ENCODE measurements at places on chromosomes 13 and 19. TPM values are rescaled to one million over a fixed set of nuclear protein-coding genes. Genes with fewer than 3 reads are reported as not detected.

- DNase-seq: no peak
Measured at GRCh38 chr13:99342723-99343315, 35.6 kb upstream of the GPR183 start.

GRCh38 chr13:63288576-63288975 is 1872.9 kb upstream of the PCDH20 start:
- DNase-seq: no peak

GRCh38 chr13:28651810-28652401 is 7.0 kb upstream of the POMP start:
- no peak for DNase-seq

GRCh38 chr13:30576528-30576927 is 41.2 kb upstream of the USPL1 start:
- DNase-seq: no peak

DNA sequence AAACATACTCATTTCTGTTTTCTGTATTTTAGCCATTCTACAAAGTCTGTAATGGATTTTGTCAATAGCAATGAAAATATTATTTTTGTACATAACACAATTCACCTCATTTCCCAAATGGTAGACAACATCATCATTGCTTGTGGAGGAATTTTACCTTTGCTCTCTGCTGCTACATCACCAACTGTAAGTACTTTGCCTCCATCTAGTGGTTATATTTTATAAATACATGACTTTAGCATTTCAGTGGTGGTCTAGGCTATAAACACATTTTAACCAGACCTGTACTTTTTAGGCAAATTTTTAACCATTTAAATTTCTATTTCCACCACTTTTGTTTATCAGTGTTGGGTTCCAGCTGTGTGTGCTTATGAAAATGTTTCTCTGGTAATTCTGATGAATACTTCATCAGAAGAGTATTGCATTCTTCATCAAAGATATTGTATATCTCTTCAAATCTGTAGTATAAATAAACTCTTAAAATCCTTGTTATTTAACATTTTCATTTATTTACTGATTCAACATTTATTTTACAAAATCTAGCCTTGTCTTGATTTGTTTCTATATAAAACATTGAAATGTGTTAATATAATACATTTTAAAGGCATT is 222.4 kb downstream of the NBEA start:
- no peak for DNase-seq

GRCh38 chr13:20499986-20500385 is 25.7 kb downstream of the CRYL1 start:
- no peak for DNase-seq

DNA sequence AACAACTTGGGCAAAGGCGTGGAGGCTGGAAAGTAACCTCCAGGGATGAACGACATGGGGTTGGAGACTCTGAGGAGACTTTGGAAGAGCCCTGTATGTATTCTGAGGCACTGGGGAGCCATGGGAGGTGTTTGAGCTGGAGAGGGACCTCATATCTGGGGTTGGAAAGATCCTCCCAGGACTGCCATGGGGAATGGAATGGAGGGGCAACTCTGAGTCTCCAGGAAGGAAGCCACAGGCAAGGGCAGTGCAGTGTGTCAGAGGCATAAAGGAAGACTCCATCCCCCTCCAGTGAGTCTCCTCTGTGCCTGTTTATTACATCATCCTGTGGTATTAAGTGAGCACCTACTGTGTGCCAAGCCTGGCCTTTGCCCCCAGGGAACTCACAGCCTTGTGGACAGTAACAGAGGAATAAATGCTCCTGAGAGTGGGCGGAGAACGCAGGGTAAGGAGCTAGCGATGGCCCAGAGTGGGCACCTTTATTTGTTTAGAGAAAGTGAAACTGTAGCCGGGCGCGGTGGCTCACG is 7.7 kb downstream of the PEAK3 start:
- DNase-seq: no peak

DNA sequence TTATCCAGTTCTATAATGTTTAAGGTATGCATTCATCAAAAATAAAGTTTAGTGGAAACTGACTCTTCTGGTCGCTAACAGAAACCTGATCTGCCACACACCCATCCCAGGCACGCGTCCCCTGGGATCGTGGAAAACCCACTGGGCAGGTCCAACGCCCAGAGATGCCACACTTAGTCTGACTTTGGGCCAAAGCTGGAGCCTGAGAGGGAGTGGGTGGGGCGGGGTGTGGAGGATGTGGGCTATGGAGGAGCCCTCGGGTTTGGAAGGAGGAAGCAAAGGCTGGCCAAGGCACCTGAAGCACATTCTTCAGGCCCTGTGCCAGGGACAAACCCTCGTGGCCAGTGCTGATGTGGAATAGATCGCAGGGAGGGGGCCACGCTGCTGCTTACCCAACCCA is 2.5 kb downstream of the IGFL1 start:
- DNase-seq: no peak

DNA sequence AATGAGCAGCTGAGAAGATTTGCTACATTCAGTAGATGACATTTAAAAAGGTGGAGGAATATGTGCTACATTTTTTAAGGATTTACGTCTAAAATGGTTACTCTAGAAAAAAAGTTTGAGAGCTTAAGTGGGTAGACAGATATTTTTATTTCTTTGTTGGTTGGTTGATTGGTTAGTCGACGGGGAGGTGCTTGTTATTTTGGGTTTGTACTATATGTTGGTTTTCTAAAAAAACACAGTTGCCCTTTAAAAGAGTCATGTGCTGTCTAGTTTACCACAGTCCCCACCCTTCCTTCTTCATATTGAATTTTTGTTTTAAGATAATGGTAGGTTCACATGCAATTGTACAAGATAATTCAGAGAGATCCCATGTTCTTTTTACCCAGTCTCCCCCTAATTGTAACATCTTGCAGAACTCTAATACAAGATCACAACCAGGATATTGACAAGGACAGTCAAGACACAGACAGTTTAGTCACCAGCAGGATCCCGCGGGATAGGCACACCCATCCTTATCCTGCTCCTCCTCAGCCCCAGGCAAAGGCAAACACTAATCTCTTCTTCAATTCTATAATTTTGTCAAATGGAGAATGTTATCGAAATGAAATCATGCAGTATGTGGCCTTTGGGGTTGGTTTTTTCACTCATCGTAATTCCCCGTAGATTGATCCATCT is 171.4 kb downstream of the FOXO1 start:
- no peak for DNase-seq

DNA sequence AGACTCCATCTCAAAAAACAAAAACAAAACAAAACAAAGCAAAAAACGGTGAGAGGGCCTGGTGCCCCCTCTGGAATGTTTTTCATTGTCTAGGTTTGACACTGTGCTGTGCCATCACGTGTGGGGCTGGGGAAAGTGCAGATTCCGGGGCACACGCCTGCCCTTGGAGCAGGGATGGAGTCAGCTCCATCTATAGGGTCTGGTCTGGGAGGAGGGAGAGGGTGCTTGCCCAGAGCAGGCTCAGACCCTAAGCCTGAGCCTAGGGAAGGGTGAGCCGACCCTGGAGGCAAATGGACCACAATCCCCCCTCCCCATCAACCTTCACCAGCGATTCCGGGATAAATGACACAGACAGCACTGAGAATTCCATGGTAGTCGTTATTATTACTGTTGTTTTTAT is 10.9 kb upstream of the ZBTB32 start:
- no peak for DNase-seq

- DNase-seq: no peak
Measured at GRCh38 chr19:14337510-14337909, 43.7 kb upstream of the ADGRE5 start.

GRCh38 chr19:1081301-1082164 is 13.6 kb downstream of the POLR2E start:
- DNase-seq: no peak

GRCh38 chr19:49744946-49745381 is 18.1 kb downstream of the TSKS start:
- DNase-seq: no peak

DNA sequence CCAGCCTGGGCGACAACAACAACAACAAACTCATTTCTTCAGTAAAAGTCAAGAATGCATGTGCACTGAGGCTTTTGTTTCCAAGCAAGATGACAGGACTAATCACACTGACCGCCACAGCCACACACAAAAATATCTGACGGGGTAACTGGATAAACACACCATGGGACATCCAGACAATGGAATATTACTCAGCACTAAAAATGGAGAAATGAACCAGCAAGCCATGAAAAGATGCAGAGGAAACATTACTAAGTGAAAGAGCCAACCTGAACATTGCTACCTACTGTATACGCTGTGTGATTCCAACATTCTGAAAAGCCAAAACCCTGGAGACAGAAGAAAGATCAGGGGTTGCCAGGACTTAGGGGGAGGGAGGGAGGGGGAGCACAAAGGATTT is 36.7 kb downstream of the FAAP24 start:
- no peak for DNase-seq

GRCh38 chr13:114037674-114038073 is 63.8 kb upstream of the C13orf46 start:
- DNase-seq: no peak

- DNase-seq: no peak
Measured at GRCh38 chr13:110289174-110289573, 17.8 kb downstream of the COL4A1 start.

- no peak for DNase-seq
Measured at GRCh38 chr19:44757057-44757734, 8.7 kb downstream of the BCL3 start.

DNA sequence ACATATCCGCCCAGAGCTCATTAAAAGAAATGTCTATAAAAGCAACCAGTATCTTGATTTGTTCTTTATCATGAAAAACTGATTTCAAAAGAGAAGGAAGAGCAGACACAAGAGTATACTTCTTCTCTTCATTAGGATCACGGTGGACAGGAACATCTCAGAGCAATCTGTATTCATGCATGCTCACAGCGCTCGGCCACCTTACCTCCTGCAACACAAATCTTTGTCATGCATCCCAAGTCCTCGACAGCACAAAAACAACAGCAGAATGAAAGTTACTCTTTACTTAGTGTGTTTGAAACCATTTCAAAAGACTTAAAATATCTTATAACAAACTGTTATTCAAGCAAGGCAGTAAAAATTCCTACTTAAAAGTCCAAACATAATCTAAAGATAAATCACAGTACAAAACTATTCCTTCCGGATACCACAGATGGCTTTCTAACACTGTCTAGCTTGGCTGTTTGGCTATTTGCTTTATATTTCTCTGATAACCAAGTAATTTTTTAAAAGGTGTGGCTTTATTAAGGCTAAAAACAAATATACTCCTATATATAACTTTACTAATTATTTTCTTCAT is 174.5 kb downstream of the TBC1D4 start:
- no peak for DNase-seq

GRCh38 chr19:17830567-17831418 is 9.5 kb upstream of the INSL3 start:
- peak; percentile 95 for DNase-seq

GRCh38 chr13:102870677-102871415 is 25.0 kb downstream of the ERCC5 start:
- peak; percentile 83 for DNase-seq

DNA sequence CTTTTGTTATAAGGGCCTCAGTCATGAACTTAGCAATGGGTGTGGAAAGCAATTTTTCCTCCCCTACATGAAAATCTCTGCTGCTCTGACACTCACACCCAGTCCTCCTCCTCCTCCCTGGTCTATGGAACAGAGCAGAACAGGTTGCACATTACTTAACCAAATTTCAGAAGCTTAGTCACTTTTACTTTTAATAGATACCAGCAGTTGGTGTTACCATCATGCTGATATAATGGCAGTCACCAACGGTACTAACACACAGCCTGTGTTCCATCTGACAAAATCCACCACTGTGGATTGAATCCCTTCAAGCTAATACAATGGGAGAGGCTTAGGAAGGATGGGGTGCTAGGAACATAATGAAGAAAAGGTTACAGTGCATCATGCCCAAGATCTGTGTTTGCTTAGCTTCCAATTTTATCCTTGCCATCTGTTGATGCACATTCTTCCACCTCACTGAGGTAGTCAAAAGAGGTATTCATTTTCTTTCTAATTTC is 9.8 kb downstream of the TPT1 start:
- no peak for DNase-seq

- no peak for DNase-seq
Measured at GRCh38 chr13:55160867-55161266, 1979.9 kb upstream of the PRR20A start.

GRCh38 chr19:8580710-8581281 is 3.6 kb upstream of the MYO1F start:
- DNase-seq: no peak

DNA sequence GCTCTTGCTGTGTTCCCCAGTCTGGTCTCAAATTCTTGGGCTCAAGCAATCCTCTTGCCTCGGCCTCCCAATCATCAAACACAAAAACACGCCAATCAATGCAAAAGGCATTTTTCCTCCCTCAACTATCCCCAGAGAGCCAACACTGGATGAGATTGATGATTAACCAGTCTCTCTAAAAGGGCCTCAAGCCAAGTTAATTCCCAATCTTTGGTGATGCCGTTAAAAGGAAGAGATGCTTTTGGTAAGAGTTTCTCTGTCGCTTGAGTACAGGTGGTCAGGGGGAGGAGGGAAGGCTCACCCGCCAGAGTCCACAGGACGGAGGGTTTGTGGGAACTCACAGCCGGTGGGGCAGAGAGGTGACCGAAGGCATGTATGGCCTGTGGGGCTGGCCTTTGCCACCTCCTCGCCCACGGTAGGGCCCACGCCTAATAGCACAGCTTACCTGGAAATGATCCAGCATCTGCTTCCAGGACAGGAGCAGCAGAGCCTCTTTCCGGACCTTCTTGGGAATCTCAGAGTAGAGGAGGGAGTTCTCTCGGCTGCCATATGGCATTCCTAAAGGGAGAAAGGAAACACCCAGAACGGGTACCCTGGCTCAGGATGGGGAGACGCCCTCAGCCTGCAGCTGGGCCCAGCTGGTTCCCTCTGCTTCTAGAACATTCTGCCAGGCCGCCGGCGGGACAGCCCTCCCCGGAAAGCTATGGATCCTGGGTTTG is 18.1 kb downstream of the DPP9 start:
- no peak for DNase-seq

GRCh38 chr13:26230703-26231102 is 8.6 kb upstream of the RNF6 start:
- DNase-seq: no peak

Gene PTPRH
- total RNA-seq: 0.24 TPM

Gene ZNF556
- 0.34 TPM for total RNA-seq

Gene DIRAS1
- 154 TPM for total RNA-seq

Gene WDR87
- total RNA-seq: not detected

Gene PCSK4
- 7.3 TPM for total RNA-seq

Gene IGSF23
- not detected for total RNA-seq

Gene GGACT
- 3.2 TPM for total RNA-seq

Gene ZNF543
- 14.3 TPM for total RNA-seq

Gene OR7A5
- total RNA-seq: 7.3 TPM

Gene CEACAM7
- total RNA-seq: not detected

Gene CYP2A6
- not detected for total RNA-seq
